Tibial artery (tissue), 4 donors: ENCODE measurements at places on chromosomes 2 and 18.

GRCh38 chr2:72515696-72516095 is 310.1 kb downstream of the EXOC6B start:
- DNase-seq: no peak

GRCh38 chr2:104804148-104804890 is 49.6 kb upstream of the POU3F3 start:
- no peak for DNase-seq

GRCh38 chr2:198004173-198004572 is 199.8 kb downstream of the PLCL1 start:
- no peak for DNase-seq

DNA sequence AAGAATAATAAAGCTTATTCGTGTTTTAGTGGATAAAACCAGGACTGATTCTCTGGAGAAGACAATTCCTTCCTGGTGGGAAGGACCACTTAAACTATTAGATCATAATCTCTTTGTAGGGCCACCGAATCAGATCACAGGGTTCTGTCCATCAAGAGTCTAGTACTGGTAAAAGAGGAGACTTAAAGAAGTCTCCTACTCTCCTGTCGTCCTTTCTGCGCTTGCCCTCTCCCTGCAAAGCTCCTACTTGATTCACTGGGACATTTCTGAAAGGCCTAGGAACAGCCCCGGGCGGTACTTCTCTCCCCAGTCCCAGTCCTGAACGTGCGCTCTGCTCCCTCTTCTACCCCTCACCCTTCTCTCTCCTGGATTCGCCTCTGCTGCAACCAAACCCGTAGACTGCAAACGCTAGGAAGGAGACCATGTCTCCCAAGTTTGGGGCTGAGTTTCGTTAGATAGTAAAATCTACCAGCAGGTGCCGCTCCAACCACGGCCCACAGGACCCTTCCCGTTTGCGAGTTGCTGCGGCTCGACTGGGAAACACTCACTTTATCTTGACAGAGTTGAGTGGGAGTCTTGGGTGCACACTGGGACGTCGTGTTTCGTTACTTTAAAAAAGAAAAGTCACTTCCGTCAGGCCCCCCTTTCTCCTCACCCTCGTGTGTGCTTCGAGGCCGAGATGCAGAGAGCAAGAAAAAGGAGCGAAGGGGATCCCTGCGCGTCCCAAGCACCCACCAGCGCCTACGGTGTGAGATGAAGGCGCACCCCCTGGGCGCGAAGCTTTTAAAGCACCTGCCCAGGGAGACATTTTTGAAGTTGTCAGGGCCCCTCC is 923 bp downstream of the FIGLA start:
- DNase-seq: peak; percentile 63

- DNase-seq: peak; percentile 50
These were observed 164.3 kb downstream of the BCL2 start for GRCh38 chr18:63155169-63155852.

DNA sequence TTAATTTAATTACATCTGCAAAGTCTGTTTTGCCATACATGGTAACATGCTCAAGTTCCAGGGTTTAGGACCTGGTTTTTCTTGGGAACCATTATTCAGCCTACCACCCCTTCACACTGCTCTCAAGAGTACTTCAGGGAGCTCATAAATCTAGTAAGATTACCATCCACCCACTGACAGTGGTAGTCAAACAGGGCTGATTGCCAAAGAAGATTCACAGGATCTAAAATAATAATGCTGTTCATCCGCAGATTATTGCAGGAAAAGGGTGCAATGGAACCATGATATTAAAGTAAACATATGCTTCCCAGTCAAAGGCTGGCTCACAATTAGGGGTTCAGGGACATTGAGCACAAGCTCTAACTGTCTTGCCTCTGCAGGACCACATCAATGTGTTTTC is 148.0 kb upstream of the CYRIA start:
- DNase-seq: no peak

GRCh38 chr18:48488388-48488850 is 50.4 kb upstream of the CTIF start:
- peak; percentile 85 for DNase-seq

DNA sequence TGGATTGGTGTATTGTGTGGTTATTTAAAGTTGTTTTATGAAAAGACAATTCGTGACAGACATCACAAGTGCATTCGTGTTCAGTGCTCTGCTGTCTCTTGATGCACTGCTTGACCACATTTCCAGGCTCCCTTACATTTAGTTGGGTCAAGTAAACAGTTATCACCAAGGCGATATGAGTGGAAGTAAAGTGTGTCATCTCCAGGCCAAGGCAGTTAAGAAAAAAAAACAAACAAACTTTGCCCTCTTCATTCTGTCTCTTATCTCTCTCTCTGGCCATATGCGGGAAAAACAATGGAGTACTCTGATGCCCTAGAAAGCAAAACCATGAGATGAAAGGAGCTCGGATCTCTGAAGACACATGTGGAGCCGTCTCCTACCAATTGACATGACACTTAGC is 131.1 kb downstream of the DSEL start:
- DNase-seq: no peak

GRCh38 chr2:130987519-130988425 is 105.5 kb downstream of the FAM168B start:
- DNase-seq: no peak

- DNase-seq: no peak
These were observed 1109.3 kb downstream of the TSN start for GRCh38 chr2:122864728-122865127.

DNA sequence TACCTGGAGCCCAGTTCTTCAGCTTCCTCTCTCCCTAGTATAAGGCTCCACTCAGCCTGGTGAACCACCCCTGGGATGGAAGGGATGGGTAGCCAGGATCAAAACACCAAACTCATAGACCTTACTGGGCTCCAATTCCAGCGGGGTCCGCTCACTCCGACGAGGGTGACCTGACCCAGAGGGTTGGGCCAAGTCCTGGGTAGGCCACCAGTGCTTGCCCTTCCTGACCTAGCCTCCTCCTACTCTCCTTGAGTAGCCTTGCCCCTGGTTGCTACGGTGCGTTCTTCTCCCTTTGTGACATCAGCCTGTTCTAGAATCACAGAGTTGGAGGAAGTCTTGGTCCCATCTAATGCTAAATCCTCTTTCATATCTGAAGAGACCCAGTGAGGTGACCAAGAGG is 537 bp upstream of the STAT4 start:
- no peak for DNase-seq

DNA sequence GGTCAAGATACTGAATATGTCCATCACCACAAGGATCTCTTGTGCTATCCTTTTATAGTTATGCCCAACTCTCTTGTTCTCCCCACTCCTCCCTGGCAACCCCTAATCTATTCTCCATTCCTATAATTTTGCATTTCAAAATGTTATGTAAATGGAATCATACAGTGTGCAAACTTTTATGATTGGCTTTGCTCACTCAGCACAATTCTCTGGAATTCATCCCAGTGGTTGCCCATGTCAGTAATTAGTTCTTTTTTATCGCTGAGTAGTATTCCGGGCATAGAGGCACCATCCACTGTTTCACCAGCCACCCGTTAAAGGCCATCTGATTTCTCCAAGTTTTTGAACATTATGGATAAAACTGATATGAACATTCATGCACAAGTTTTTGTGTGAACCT is 38.4 kb upstream of the RNF149 start:
- no peak for DNase-seq

DNA sequence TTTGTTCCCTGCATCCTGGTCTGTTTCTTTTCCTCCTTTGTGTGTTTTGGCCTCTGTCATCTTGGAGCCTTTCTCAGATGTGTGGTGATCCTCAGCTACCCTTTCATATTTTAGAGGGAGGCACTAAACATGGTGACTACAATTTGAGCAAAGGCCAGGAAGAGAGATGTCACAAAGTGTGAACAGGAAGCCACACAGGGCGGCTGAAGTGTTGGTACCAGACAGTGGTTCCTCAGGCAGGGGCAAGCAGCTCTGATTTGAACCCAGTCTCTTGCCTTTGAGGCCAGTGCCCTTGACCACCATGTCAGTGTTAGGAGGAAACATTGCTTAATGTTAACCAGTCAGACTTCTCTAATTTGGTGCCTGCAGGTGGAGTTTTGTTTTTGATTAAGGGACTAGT is 9.2 kb downstream of the LRRFIP1 start:
- no peak for DNase-seq

GRCh38 chr2:128260239-128261138 is 58.2 kb downstream of the HS6ST1 start:
- DNase-seq: peak; percentile 67

- no peak for DNase-seq
These were observed 2.5 kb downstream of the MERTK start for GRCh38 chr2:111900859-111901258.
